ENCODE measurements at places on chromosomes 7 and 10.

GRCh38 chr10:132721725-132722124 lies 64.2 kb downstream of the NKX6-2 start:
- no peak for DNase-seq

DNA sequence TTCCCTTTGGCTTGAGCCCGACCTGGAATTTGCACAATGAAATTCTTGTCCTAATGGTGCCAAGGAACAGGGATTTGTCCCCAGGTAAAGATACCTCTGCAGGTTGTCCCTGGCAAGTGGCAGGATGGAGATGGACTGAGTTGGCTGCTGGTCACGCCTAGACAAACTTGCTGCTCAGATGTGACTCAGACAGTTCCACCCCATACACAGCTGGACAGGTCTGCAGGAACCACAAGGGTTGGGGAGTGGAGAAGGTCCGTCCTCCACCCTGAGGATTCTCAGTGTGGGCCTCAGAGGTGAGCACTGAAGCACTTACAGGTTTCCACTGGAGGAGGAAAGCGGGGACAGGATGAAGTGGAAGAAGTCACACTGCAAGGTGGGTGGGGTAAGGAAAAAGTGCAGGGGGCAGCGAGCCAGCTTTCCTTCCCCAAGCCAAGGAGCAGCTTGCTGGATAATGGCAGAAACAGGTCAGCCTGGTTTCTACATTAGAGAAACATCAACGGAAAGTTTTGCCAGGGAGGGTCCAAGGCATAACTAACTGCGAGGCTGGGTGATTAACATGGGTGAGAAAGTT lies 20.5 kb downstream of the ITPRIP start:
- no peak for DNase-seq

GRCh38 chr7:12788591-12788990 lies 101.2 kb downstream of the ARL4A start:
- DNase-seq: no peak

GRCh38 chr7:42174391-42174912 lies 62.6 kb downstream of the GLI3 start:
- DNase-seq: no peak

DNA sequence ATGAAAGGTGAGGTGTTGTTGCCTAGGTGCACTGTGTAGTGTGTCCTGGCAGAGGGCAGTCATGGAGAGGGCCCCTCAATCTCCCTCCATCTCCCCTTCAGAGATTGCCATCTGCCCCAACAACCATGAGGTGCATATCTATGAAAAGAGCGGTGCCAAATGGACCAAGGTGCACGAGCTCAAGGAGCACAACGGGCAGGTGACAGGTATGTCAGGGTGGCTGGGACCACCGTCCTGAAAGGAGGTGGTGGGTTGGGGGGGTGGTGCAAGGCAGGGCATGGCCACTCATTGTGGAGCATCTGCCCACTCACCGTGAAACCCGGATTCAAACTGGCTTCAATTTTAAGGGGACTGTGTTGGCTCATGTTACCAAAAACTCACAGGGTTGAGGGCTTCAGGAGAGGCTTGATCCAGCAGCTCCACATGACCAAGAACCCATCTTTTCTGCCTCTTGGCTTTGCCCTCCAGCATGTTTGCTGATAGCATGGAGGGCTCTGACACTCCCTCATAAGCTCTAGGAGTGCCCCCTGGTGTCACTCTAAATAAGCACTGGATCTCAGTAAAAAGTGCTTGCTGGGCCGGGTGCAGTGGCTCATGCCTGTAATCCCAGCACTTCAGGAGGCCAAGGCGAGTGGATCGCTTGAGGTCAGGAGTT lies 12.2 kb downstream of the ARPC1B start:
- no peak for DNase-seq

DNA sequence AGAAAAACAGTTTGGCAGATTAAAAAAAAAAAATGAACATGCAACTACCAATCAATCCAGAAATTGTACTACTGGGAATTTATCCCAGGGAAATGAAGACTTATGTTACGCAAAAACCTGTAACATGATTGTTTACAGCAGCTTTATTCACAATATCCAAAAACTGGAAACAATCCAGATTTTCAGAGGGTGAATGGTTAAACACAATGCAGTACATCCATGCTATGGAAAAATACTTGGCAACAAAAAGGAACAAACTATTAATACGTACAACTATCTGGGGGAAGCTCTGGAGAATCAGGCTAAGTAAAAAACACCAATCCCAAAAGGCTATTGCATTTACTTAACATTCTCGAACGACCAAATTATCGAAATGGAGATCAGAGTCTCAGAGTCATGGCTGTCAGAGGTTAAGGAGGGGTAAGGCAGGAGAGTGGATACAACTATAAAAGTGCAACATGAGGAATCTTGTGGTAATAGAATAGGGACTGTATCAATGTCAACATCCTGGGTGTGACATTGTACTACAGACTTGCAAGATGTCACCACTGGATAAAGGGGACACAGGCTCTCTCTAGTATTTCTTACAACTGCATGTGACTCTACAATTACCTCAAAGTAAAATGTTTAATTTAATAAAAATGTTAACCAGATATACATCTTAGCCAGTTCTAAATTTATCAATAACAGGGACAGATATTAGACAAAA lies 21.5 kb upstream of the RUFY2 start:
- DNase-seq: no peak

DNA sequence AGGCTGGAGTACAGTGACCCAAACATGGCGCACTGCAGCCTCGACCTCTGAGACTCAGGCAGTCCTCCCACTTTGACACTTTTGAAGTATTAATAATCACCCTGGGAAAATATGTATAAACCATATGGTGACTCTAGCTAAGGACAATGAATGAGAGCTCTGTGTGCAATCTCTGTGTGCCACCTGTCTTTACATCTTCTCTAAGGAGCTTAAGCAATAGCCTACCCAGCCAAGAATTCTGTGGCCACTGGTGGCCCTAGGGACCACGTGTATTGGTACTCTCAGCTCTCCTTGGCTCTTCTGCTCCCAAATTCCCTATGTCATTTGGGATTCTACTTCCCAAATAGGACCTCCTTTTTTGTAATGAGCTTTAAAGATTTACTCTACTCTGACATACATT lies 23.7 kb downstream of the FGF8 start:
- no peak for DNase-seq

- DNase-seq: no peak
Measured at GRCh38 chr10:67668448-67668847, 27.5 kb downstream of the CTNNA3 start.

DNA sequence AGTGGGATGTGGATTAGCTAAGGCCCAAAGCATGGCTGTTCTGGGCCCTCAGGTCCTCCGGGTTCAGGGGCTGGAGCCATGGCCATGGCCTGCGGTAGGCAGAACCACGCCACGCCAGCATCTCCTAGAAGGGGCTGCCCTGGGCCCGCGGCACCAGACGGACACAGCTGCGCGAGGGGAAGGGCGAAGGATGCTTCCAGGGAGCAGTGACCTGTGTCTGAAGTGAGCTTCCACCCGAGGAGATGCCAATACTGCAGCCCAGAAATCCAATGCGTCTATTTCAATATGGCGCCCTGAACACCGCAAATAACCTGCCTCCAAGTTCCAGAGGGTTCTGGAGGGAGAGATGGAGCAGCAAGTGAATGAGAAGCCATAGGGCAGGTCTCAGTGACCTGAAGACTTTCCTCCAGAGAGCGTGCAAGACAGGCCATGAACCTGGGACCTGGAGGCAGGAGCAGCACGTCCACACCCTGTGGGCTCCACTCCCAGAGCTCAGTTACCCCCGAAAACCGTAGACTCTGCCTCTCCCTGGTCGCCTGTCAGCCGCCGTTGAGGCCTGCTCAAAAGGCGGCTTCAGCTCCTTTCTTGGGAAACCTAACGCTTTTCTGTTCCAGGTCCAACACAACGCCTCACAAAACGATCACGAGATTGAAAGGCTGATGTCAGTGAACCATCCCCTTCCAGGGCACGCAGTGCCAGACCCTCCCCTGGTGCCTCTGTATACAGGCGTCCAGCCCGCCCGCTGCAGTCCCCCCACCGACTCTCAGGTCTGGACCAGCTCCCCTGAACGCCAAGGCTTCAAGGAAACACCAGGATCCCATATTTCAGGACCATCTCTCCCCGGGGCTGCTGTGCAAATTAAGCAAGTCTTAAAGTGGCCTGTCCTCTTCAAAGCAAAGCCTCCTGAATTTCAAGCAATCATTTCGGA lies 37.4 kb downstream of the AMZ1 start:
- DNase-seq: no peak

GRCh38 chr10:65123120-65123519 lies 1601.9 kb downstream of the REEP3 start:
- no peak for DNase-seq

GRCh38 chr7:104883718-104884452 lies 130.1 kb upstream of the KMT2E start:
- DNase-seq: peak; percentile 81

DNA sequence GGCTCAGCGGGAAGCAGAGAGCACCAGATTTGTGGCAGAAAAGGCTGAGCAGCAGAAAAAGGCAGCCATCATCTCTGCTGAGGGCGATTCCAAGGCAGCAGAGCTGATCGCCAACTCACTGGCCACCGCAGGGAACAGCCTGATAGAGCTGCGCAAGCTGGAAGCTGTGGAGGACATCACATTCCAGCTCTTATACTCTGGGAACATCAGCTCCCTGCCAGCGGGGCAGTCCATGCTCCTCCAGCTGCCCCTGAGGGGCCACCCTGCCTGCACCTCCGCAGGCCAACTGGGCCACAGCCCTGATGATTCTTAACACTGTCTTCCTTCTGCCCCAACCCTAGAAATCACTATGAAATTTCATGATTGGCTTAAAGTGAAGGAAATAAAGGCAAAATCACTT lies 18.6 kb downstream of the CWF19L1 start:
- DNase-seq: no peak

- no peak for DNase-seq
Measured at GRCh38 chr10:112446055-112446854, 459 bp downstream of the ZDHHC6 start.

DNA sequence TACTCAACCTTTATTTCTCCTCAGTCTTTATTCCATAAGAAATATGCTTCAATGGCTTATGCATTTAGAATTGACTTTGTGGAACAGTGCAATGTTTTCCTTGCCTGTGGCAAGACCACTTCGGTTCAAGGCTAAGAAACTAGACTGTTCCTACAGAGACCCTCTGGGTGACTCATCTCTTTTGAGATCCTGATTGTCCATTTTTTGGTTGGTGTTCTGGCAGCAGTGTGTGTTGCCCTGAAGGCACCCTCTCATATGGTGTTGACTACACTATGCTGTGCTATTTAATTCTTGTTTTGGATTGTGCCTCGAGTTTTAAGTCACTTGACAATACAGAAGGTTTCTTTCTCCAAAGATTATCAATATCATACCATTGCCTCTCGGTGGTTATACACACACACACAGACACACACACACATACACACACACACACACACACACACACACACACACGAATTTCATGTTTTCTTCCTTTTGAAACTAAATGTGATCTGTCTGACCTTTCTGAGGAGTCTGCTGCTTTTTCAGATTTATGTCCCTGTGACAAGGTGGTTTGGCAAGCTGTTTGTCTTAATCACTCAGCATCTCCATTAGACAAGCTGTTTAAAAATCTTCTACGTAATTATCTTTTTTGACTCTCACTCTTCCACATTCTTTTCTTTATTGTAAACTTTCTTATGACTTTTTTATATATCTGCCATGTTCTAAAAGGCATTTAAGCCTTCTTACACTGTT lies 187.2 kb downstream of the VTI1A start:
- no peak for DNase-seq

DNA sequence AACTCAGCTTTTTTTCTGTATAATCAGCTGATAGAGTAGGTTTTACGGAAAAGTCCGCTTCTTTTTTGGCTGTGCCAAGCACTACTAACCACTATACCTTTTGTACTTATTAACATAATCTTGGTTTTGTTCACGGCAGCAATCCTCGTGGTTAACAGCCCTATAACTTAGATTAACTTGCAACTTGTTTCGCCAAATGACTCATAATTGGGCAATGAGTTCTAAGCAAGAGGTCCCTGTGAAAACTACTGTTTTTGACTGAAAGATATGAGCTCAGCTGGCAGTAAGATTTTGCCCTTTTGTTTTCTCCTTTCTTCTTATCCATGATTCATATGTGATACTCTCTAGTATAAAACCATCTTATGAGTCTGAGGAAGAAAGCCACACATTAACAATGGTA lies 345.0 kb upstream of the PCDH15 start:
- no peak for DNase-seq

GRCh38 chr10:71893920-71894319 lies 42.9 kb upstream of the PSAP start:
- DNase-seq: no peak
